ENCODE measurements at places on chromosomes 12 and 14. TPM values are rescaled to one million over a fixed set of nuclear protein-coding genes. Genes with fewer than 3 reads are reported as not detected.

DNA sequence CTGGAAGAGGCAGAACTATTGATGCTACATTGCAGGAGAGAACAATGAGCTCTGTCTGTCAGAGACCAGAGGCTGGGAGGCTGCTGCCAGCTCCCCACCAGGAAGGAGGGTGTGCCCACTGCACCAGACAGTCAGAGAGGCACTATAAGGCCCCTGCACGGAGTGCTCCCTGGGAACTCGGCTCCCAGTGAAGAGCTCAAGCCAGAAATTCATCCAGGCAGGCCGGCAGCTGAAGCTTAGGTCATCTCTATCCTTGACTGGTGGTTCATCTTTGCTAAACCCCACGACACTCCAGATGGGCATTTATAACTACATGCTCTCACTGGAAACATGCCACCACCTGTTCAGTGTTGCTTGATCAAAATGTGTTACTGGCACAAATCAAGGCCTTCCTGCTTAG is 65.1 kb upstream of the GPATCH2L start:
- no peak for DNase-seq

NCKAP5L gene
- total RNA-seq = 1.1 TPM

- DNase-seq = no peak
Observed at GRCh38 chr12:82583756-82584155, 103.0 kb upstream of the TMTC2 start.

DNA sequence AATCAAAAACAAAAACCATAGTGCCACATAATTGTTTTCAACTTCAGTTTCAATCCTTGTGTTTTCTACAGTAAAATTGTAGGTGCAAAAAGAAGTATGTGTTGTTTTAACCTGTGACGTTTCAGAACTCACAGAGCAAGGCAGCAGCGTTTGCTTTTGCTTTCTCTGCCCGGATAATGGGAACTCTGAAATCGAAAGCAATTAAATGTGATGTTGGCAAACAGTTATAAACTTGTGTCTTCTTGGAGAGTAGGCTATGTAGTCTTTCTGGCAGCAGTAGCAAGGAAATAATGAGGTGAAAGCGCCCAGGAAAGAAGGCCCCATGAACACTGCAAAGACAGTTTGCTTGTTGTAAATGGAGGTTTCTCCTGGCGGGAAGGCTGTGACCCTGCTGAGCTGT is 39.1 kb downstream of the FNTB start:
- DNase-seq = no peak

CCDC197 gene
- not detected for total RNA-seq

DNA sequence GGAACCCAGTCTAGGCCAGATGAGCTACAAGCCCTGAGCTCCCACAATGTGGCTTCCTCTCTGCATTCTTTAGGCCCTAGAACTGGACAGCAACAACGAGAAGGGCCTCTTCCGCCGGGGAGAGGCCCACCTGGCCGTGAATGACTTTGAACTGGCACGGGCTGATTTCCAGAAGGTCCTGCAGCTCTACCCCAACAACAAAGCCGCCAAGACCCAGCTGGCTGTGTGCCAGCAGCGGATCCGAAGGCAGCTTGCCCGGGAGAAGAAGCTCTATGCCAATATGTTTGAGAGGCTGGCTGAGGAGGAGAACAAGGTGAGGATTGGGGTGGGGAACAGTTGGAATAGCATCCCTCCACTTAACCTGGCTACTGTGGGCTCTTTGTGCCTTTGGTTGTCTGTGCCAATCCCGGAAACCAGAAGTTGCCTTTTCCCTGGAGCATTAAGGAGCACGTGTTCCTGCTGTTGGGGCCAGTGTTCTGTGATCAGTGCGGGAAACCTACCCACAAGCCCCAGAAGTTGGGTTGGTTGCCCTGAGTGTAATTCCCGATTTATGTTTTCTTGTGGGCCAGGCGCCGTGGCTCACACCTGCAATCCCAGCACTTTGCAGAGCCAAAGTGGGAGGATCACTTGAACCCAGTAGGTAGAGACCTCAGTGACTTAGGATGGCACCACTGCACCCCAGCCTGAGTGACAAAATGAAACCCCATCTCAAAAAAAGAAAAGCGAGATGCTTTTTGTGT is 6.4 kb downstream of the FKBP4 start:
- no peak for DNase-seq

SERPINA9 gene
- total RNA-seq = not detected

DNA sequence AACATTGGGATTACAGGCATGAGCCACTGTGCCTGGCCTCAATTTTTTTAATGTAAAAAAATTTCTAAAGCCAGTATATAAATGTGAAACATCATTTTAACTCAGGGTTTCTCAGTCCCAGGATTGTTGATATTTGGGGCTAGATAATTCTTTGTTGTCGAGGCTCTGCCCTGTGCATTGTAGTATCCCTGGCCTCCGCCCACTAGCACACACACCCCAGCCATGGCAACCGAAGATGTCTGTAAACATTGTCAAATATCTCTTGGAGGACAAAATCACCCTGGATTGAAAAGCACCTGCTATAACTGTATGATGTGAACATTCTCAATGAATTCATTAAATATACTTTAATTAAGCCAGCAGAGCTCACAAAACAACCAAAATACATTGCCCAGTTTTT is 8.4 kb upstream of the CIT start:
- no peak for DNase-seq

DNA sequence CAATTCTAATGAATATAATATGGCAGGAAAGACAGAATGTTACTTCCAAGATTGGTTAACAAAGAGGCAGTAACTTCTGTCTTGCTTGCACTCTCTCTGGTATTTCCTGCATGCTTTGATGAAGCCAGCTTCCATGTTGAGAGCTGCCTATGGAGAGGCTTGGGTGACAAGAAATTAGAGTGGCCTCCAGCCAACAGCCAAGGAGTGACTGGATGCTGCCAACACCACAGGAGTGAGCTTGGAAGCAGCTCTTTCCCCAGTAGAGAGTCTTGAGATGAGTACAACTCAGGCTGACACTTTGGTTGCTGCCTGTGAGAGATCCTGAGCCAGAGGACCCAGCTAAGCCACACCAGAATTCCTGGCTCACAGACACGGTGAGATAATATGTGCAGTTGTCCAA is 183.1 kb downstream of the RMST start:
- DNase-seq = no peak

- no peak for DNase-seq
Observed at GRCh38 chr14:105507247-105507646, 16.2 kb downstream of the TEDC1 start.

DNA sequence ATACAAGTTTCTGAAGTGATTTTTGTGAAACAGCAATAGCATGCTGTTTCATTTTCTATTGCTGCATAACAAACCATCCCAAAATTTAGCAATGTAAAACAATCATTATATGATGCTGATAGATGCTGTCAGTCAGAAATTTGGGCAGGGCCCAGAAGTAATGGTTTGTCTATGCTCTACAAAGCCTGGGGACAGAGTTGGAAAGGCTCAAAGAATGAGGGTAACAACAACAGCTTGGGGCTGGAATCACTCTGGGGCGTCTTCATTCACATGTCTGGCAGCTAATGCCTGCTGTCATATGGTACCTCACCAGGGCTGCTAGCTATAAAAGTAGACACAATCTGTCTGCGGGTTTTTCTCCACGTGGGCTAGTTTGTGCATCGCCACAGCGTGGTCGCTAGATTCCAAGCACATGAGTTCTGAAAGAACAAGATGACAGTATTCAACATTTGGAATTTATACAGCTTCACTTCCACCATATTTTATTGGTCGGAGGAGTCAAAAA is 176.5 kb downstream of the BMP4 start:
- no peak for DNase-seq

GLIPR1L1 gene
- total RNA-seq = not detected

NGB gene
- total RNA-seq = not detected

DNA sequence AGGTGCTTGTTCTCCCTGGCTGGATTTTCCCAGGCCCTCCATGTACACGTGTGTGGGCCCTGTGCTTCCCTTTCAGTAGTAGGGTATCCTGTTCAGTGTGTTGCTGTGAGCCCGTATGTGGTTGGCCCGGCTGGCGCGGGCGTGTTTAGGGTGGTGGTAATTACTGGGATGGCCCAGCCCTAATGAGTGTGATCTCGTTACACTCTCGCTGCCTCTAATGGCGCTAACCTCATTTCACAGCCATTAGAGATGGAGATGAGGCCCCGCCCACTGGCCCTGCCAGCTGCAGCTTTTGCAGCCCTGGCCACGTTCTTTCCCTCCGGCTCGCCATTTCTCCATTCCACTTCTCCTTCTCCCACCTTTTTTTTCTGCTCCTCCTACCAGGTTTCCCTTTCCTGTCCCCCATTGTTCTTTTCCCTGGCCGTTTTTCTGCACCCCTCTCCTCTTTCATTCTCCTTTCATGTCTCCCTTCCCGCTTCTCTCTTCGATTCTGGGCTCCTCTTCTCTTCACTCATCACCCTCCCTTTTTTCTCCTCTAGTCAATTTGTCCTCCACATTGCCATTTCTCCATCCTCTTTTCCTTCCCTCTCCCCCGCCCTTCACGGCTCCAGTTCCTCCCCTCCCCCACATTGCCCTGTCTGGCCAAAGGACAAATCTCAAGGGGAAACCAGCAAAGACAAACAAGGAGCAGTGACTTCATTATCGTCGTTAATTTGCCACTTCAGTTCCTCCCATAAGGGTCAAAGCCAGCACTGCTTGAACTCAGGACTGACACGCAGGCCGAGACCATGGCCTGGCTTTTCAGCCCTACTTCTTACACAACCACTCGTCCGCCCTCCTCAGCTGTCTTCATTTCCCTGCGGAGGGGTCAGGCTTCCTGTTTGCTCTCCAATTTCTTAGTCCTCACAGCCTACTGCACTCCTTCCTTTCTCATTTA is 6.8 kb downstream of the ZFHX2 start:
- DNase-seq = no peak

FAM234B gene
- 4.7 TPM for total RNA-seq

GPR84 gene
- total RNA-seq = 0.59 TPM

SLC24A4 gene
- total RNA-seq = not detected

DNA sequence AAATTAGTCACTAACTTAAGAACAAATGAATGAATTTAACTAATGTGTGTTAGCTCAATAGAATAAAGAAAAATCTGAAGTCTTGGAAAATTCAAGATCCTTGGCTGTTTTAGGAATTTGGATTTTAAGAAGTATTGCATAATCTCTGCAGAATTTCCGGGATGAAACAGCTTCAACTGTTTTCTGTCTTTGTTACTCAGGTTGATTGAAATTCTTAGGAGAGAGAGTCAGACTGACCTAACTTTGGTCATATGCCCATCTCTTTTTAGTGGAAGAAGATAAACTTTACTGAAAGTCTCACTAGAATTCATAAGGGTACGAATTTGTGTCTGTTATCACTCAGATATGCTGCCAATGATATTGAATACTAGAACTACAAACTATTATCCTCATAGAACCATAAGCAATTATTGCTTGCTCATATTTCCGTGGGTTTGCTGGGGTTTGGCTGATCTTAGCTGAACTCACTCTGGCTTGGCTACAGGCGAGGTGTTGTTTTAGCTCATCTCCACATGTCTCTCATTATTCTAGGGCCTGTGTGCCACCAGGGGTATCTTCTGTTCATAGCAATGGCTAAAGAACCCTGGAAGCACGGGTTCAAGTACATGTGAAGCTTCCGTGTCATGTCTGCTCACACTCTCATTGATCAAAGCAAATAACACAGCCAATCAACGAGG is 257.4 kb upstream of the NOVA1 start:
- DNase-seq = no peak

DNA sequence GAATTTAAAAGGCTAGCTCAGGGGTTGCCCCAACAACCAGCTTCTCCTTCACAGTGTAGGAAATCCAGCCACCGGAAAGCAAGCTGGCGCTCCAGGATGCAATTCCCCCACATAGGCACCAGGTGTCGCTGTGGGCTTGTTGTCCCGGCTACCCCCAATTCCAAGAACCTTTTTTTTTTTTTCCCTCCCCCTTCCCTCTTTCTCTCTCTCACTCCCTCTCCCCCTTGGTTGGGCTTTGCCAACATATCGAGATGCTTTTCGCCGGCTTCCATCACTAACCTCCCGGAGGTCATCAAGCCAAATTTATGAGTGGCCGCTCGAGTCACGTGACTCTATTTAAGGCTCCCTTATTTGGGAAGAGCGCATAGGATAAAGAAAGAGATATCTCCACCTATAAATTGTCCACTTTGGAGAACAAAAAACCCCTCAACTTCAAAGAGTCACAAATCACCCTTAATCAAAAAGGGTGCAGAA is at the start of gene HOXC5:
TSS of gene HOXC5 (plus strand) at position 424 of the 474 bp plus-strand sequence. CDS start 73 bp downstream, outside the sequence.
- peak; percentile 77 for DNase-seq

GRCh38 chr14:54867011-54867410 is 35.6 kb downstream of the GCH1 start:
- DNase-seq = no peak

ANKS1B gene
- total RNA-seq = 1.1 TPM

RTL1 gene
- not detected for total RNA-seq

GRCh38 chr12:67455236-67455635 is 186.1 kb downstream of the CAND1 start:
- no peak for DNase-seq

DNA sequence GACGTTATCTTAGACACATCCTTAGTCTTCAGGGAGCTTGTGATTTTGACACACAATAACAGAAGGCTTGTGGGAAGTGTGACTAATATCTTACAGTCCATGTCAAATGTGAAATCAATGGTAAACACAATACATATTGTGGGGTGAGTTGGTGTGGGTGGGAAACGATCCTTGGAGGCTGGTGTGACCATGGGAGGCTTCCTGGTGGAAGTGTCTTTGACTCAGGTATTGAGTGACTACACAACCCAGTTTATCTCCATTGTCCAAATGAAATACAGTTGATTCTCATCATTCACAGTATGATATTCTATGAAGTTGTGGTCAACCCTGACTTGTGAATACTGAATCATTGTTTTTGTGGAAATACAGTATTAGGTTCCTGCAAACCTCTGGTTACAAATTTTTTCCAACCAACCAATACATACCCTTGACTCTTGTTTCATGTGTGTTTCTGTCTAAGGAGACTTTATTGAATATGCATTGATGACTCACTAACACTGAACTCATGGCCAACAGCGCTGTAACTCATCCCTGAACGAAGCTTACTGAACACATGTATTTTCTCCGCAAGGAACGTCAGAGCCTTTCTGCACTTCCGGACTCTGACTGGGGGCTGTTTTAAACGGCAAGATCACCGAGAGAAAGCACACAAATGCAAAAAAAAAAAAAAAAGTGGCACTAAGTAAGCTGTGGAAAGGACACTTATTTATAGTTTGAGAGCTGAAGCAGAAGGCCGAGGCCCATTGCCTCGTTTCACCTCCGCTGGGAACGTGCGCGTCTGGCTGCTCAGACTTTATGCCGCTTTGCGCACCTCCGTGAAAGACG is 59.0 kb downstream of the CLMN start:
- DNase-seq = peak; percentile 45

SIX1 gene
- 0.89 TPM for total RNA-seq

SLCO1B1 gene
- total RNA-seq = not detected
